ENCODE measurements at places on chromosomes 6 and 20.

GRCh38 chr6:18389479-18389878 lies 2.3 kb downstream of the RNF144B start:
- DNase-seq, result no peak

GRCh38 chr6:21592953-21593352 lies 598 bp upstream of the SOX4 start:
- no peak for DNase-seq

DNA sequence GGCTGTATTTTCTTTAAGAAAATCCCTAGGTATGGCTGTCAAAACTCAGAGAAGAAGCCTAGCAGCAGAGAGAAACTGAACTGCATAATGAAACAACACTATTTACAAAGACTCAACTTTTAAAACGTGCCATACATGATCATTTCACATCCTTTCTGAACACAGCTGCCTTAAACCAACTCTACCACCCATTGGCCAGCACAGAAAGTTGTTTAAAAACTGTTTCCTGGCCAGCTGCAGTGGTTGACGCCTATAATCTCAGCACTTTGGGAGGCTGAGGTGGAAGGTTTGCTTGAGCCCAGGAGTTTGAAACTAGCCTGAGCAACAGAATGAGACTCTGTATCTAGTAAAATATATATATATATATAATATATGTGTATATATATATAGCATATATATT lies 336.4 kb upstream of the SOX4 start:
- no peak for DNase-seq

DNA sequence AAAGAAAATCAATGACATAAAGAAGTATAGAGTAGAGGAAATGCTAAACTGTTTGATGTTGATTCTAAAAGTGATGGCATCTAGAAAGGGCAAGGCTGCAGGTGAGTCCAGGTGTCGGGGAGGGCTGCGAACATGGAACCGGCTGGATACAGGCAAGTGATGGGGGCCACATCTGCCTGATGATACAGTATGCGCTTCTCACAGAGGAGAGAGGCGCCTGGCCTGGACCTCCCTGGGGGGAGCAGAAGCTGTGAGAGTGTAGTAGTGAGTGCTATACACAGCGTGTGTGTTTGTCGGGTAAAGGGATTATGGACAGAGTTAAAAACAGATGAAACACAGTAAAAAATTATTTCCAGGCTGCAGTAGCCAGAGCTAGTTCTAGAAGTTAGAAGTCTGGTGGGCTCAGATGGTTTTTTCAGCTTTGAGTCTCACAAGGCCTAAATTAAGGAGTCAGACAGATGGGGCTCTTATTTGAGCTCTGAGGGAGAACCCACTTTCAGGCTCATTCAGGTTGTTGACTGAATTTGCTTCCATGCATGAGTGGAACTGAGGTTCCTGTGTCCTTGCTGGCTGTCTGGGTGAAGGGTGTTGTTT lies 195.8 kb upstream of the ARG1 start:
- DNase-seq, result peak; percentile 0

- DNase-seq, result no peak
Observed at GRCh38 chr6:139777202-139777970, 402.9 kb upstream of the CITED2 start.

DNA sequence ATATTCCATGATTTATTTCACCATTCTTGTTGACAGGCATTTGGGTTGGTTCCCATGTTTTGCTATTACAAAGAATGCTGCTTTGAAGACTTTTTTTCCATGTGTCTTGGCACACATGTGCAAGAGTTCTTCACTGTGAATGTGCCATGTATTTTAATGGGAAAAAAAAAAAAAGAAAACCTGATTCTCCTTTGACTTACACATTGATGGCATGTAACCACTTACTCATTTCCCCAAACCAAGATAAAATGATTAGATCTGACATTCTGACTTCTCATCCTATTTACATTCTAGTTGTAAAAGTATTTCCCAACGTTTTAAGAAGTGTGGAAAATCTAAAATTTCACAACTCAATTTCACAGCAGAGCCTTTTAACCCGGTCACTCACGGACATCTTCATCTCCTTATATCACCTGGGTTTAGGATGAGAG lies 4.4 kb downstream of the CAP2 start:
- DNase-seq, result no peak

DNA sequence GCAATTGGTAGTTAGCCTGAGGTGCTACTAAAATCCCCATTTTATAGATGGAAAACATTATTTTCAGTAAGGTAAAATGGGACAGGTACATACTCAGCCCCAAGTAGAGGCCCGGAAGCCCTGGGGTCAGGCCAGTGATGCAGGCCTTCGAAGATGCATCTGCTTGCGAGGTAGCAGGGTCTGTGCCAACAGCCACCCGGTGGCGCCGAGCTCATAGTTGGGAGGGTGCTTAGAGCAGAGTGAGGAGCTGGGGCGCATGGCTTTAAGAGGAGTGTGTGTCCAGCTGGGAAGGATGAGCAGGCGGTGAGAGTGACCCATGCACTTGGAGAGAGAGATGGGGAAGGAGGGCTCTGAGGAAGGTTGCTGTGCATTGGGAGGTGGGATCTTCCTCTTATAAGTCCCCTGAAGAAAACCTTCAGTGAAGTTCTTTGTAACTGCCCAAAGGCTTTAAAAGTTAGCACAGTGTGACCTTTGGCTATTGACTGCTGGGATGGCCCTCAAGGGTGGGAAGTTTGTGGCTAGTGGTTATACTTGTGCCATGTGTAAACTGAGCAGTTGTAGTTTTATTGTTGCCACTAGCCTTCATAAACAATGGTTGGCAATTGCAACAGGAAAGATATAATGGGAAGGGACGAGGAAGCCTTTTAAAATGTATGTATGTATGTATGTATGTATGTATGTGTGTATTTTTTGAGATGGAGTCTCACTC lies 71.1 kb downstream of the TOX2 start:
- no peak for DNase-seq

- no peak for DNase-seq
Observed at GRCh38 chr6:109490713-109491112, 7.7 kb upstream of the ZBTB24 start.

- no peak for DNase-seq
Observed at GRCh38 chr6:90610751-90611542, 24.1 kb upstream of the MAP3K7 start.

GRCh38 chr20:11738852-11739251 lies 178.8 kb upstream of the BTBD3 start:
- DNase-seq, result no peak

DNA sequence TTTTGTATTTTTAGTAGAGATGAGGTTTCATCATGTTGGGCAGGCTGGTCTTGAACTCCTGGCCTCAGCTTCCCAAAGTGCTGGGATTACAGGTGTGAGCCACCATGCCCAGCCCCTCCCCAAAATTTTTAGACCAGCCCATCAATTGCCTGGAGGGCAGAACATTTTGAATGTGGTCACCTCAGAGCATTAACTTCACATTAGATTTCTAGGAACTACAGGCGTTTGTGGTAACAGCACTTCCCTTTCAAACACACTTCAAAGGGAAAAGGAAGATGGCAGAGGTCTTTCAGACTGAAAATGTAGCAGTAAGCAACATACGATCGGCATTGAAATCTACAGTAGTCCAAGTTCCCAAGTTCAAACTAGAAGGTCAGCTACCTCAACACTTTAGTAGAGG lies 12.3 kb upstream of the SLA2 start:
- peak; percentile 30 for DNase-seq

GRCh38 chr6:137968455-137968804 lies 101.4 kb downstream of the TNFAIP3 start:
- DNase-seq, result no peak

- DNase-seq, result no peak
Observed at GRCh38 chr20:17822039-17822438, 122.3 kb downstream of the BANF2 start.

GRCh38 chr20:36271639-36272546 lies 34.2 kb upstream of the DLGAP4 start:
- DNase-seq, result no peak
